ENCODE measurements at places on chromosomes 3 and 15. TPM values are rescaled to one million over a fixed set of nuclear protein-coding genes. Genes with fewer than 3 reads are reported as not detected.

The PIK3CB gene
- total RNA-seq = 11.1 TPM

The SPG11 gene
- total RNA-seq = 28.0 TPM

The COL6A5 gene
- not detected for total RNA-seq

The COPS2 gene
- 44.0 TPM for total RNA-seq

The DNAJC13 gene
- total RNA-seq = 39.9 TPM

The MELTF gene
- 1.9 TPM for total RNA-seq

The FOXL2 gene
- total RNA-seq = not detected

The TAGLN3 gene
- not detected for total RNA-seq

The FBXL2 gene
- 18.1 TPM for total RNA-seq

The A4GNT gene
- total RNA-seq = not detected

The KCNMB2 gene
- not detected for total RNA-seq

The ARHGAP31 gene
- total RNA-seq = 36.2 TPM

The HRG gene
- total RNA-seq = not detected

The HAPLN3 gene
- total RNA-seq = 11.7 TPM

The CHMP2B gene
- 27.2 TPM for total RNA-seq

The PAQR9 gene
- not detected for total RNA-seq

The PRTG gene
- total RNA-seq = 8.5 TPM

The EAF2 gene
- total RNA-seq = 1.3 TPM

The UBE3A gene
- 31.6 TPM for total RNA-seq

The TMEM41A gene
- total RNA-seq = 11.9 TPM

The ITGA11 gene
- 1.3 TPM for total RNA-seq

The GOLGA8R gene
- not detected for total RNA-seq

The SENP7 gene
- total RNA-seq = 3.5 TPM

The GUCA1C gene
- total RNA-seq = not detected

The GREM1 gene
- total RNA-seq = 1.6 TPM

The LPCAT4 gene
- 22.9 TPM for total RNA-seq

The MAN2C1 gene
- total RNA-seq = 72.3 TPM

The BUB1B gene
- total RNA-seq = 51.1 TPM

The TFRC gene
- total RNA-seq = 126 TPM

The AQP9 gene
- not detected for total RNA-seq

The ZNF660 gene
- total RNA-seq = 0.49 TPM

The CHL1 gene
- not detected for total RNA-seq

The CRYGS gene
- total RNA-seq = 0.13 TPM

The LTK gene
- 0.73 TPM for total RNA-seq

The TRH gene
- total RNA-seq = not detected

The SMCO1 gene
- not detected for total RNA-seq

The ANKUB1 gene
- total RNA-seq = not detected

The SPINT1 gene
- 2.2 TPM for total RNA-seq

The AGBL1 gene
- total RNA-seq = not detected
